ENCODE measurements at places on chromosomes 11 and 22. TPM values are rescaled to one million over a fixed set of nuclear protein-coding genes. Genes with fewer than 3 reads are reported as not detected.

TEX54 gene
- total RNA-seq, result not detected

- no peak for DNase-seq
Observed at GRCh38 chr11:95364324-95365295, 133.6 kb upstream of the SESN3 start.

- no peak for DNase-seq
Observed at GRCh38 chr22:23365524-23365923, 185.2 kb downstream of the BCR start.

SLC17A6 gene
- total RNA-seq, result 86.9 TPM

DNA sequence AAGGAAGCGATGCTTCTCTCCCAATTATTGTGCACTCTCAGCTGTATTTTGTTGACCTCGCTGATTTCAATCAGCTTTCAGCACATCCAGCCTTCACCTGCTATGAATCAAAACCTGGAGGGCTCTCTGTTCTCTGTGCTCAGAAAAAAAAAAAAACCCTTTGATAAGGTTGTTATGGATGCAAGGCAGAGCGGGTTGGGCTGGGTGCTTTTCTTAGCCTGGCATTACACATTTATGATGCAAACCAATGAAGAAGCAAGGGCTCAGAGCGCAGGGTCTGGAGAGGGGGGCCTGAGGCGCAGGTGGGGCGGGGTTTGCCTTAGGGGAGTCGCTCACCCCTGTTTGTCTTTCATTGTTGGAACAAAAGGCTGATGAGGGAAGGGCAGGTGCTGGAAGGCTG lies 86.0 kb upstream of the CADM1 start:
- peak; percentile 14 for DNase-seq

DNA sequence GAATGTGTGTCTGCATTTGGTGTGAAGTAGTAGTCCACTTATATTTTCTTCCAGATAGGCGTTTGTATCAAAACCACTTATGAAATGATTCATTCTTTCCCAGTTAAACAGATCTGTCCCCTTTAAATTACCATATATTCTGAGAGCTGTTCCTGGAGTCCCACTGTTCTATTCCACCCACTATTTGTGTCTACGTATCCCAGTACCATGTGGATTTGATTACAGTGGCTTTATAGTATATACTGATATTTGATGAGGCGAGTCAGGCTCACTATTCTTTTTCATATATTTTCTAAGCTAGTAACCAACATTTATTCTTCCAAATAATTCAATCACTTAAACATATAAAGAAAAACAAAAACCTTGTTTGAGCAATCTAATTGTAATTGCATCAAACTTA lies 81.9 kb upstream of the RASSF10 start:
- DNase-seq, result no peak

DNA sequence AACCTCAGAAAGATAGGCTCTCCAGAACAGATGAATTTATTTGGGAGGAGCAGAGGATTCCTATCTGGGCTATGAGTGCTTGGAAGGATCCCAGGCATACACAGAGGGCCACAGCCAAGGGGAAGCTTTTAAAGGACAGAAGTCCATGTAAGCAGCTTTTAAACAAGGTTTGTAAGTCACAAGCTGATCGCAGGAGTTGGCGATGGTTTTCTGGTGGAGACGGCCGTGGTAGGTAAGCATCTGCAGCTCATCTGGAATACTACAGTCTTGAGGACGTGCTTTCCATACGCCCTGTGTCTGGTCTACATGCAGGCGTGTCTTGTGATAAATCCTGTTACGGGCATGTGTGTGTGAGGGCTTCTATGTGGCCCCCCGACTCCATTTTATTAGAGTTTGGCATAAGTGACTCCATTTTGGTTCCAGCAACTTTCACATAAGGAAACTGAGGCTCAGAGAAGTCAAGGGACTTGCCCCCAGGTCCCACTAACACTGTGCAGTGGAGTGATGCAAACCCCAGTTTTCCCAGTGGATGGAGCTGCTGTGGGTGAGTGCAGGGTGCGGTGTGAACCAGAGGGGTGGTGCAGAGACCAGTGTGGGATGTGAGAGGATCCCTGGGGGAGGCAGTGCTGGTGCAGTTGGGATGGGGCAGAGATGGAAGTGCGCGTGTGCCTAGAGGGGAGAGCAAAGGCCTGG lies 11.8 kb upstream of the ACY3 start:
- no peak for DNase-seq

EEF1G gene
- 887 TPM for total RNA-seq

DNA sequence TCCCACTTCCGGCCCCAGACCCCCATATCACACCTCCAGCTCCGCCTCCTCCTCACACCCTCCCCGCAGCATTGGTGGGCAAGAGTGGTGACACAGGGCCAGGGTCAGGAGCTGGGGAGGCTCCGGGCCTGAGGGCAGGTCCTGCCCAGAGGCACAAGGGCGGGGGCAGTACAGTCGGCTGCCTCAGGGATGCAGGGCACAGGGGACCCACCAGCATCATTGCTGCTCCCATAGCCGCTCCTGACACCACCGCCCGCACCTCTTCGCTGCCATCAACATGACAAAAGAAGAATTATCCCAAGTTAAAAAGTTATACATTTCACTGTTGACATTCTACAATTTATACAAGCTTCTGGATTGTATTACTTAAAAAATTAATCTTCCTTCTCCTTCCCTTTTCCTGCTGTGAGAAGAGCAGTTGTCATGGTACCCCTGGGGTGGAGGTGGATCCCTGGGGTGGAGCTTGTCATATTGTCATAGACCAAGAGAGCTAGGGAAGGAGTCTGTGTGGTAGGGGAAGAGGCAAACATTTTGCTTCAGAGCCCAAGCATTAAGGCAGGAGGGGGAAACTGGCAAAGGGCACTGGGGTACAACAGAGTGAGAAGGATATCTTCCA lies 4.1 kb downstream of the SBF2 start:
- no peak for DNase-seq

- DNase-seq, result no peak
Observed at GRCh38 chr22:25494774-25495173, 69.7 kb upstream of the GRK3 start.

GANAB gene
- 161 TPM for total RNA-seq

Data from spinal cord (tissue), 10 donors.